Non-pigmented ciliary epithelial cell (primary cell): ENCODE measurements at places on chromosomes 2 and 18.

GRCh38 chr2:73294239-73294638 lies 891 bp upstream of the EGR4 start:
- no peak for DNase-seq

- DNase-seq: no peak
Observed at GRCh38 chr18:1012775-1013174, 108.1 kb downstream of the ADCYAP1 start.

DNA sequence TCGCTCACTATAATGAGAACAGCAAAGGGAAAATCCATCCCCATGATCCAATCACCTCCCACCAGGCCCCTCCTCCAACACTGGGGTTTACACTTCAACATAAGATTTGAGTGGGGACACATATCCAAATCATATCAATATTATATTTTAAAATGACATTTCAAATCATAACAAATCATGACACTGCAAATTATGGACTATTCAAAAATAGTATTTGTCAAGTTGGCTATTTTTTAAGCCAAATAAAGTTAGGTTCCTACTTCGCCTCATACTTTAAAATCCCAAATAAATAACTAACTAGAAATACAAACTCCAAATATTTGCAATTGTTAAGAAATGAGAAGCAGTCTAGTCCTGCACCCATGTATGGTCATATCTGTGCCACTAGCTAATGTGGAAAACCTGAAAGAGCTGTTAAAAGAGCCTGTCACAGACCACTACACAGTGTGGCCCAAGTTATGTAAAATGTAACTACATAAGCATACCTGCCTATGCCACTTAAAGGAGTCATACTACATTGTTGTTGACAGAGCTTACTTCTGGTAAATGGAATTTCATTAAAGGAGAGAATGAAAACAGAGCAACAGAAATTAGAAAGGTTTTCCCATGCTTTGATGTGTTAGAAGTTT lies 334.7 kb upstream of the GULP1 start:
- no peak for DNase-seq

DNA sequence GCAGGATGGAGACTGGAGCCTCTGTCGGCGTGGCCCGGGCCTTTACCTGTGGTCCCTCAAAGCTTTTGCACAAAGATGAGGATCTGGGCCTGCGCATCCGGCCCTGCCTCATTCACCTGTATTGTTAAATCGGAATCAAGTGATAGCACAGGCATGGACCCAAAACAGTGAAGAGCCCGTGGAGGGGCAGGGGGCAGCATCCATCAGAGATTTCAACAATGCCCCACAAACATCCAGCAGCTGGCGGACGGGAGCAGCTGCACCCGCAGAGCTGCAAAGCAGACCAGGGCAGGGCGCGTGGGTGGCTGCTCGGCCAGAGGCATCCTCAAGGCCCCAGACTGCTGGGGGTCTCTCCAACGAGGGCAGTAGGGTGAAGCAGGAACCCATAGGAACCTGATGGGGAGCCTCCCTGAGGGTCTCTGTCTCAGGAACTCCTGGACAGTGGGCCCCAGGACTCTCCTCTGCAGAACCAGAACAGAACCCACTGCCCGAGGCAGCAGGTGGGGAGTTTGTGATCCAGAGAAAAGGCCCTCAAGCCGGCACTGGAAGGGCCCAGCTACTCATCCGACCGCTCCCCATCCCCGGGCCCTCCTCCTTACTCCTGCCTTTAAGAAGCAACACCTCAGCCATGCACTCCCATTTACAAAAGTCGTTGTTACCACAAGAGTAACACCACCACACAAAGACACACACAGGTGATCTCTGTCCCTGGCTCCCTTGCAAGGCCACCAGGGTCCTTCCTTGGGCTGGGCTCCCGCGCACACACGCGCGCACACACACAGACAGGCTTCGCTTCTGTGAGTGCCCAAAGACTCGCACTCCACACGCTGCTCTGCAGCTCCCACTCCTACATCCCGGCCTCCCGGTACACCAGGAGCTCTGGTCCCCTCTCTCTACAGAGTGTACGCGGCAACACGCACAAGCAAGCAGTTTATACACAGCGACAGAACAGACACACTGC lies 28.8 kb downstream of the HDAC4 start:
- no peak for DNase-seq

DNA sequence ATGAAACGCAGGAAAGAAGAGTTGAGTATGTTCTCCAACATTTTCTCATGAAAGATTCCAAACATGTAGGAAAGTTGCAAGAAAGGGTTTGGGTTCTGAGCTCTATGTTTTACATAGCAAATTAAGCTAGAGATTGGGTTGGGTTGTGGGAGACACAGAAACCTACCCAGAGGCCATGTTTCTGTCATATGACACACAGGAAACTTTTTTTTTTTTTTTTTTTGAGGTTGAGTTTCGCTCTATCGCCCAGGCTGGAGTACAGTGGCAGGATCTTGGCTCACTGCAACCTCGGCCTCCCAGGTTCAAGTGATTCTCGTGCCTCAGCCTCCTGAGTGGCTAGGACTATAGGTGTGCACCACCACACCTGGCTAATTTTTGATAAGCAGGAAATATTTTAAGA lies 57.6 kb downstream of the DOCK10 start:
- DNase-seq: no peak

DNA sequence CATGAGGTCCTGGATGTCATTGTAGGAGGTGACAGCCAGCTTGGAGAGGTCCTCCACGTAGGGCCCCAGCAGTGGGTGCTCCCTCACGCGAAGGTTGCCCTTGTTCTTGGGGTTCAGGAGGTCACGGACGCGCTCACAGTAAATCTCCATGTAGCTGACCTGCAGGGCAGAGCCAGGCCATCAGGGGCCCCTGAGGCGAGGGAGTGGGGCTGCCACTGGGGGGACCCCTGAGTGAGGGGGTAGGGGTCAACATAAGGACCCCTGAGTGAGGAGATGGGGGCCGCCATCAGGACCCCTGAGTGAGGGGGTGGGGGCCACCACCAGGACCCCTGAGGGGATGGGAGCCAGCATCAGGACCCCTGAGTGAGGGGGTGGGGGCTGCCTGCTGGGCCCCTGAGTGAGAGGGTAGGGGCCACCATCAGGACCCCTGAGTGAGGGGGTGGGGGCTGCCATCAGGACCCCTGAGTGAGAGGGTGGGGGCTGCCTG lies 33.6 kb downstream of the KIF1A start:
- DNase-seq: no peak

GRCh38 chr2:72425996-72426395 lies 278.3 kb upstream of the CYP26B1 start:
- DNase-seq: no peak
